ENCODE measurements at places on chromosomes 6 and 20.

DNA sequence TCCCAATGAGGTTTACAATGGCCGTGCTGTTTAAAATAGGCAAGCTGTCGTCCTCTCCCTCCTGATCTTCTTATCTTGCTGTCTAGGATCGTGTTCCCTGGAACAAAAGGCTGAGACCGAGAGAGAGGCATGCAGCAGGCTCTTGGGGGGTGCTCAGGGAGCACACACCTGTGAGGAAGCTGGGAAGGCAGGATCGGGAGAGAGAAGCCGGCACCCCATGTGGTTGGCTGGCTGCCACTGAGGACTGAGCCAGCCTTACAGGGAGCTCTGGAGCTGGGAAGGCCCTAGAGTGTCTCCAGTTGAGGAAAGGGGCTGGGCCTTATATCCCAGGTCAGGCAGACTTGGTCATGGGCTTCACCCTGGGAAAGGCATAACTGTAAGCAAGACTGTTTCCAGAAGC is 184.2 kb downstream of the LY86 start:
- DNase-seq, result no peak

GRCh38 chr6:134007077-134007476 is 45.3 kb downstream of the SLC2A12 start:
- DNase-seq, result no peak

- no peak for DNase-seq
Measured at GRCh38 chr20:50273601-50274491, 83.2 kb downstream of the CEBPB start.

- peak; percentile 17 for DNase-seq
Measured at GRCh38 chr6:113909224-113909856, 52.2 kb downstream of the MARCKS start.

- no peak for DNase-seq
Measured at GRCh38 chr6:14858808-14859207, 387.1 kb upstream of the JARID2 start.

GRCh38 chr6:149031859-149032598 is 285.2 kb downstream of the UST start:
- no peak for DNase-seq

GRCh38 chr6:158408013-158408412 is 95.7 kb downstream of the TULP4 start:
- no peak for DNase-seq

- no peak for DNase-seq
Measured at GRCh38 chr6:102773636-102774035, 1380.1 kb downstream of the GRIK2 start.

DNA sequence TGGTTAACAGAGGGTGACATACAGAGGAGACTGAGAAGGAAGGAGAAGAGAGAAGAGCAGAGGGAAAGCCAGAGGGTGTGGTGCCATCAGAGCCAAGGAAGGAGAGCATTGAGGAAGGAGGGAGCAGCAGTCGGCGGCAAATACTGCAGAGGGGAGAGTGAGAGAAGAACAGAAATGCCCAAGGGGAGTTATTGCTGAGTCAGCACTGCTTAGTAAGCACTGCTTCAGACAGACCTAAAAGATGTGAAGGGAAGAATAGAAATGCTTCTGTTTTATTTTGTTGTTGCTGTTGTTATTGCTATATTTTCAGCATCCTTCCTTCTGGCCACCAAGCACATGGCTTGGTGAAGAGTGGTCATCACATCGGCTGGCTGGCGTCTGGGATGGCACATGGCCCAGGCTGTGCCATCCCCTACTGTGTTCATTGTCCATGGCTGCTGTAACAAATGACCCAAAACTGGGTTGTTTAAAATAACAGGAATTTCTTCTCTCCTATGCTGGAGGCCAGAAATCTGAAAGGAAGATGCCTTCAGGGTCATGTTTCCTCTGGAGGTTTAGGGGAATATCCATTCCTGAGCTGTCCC is 204.1 kb upstream of the CNR1 start:
- DNase-seq, result no peak
